ENCODE measurements at places on chromosomes 2 and 18.
A peak's percentile ranks its signal among the peaks of the same experiment; 100 is the strongest.

- DNase-seq, result peak; percentile 63
Measured at GRCh38 chr2:231104115-231104713, 20.6 kb downstream of the HTR2B start.

- DNase-seq, result peak; percentile 88
Measured at GRCh38 chr2:98464772-98465310, 20.2 kb downstream of the INPP4A start.

DNA sequence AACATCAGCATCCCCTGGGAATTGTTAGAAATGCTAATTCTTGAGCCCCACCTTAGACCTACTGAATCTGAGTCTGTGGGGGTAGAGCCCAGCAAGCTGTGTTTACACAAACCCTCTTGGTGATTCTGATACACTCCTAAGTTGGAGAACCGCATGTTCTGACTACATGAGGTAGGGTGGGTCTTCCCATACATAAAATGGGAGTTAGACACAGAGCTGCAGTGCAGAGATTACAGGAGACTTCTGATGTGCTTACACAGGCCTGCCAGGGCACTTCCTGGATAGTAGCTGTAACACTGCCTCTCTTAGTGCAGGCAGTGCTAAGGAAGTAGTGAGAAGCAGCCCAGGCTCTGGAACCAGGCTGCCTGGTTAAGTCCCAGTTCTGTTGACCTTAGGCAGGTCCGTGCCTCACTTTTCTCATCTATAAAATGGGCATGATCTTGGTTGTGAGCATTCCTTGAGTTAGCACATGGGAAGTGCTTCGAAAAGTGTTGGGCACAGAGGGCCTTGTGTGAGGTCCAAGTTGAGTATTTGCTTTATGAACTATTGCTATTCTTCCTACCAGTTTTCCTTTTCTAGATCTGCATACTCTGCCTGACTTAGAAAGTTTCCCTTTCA, 67.3 kb downstream of the GLI2 start:
- no peak for DNase-seq

DNA sequence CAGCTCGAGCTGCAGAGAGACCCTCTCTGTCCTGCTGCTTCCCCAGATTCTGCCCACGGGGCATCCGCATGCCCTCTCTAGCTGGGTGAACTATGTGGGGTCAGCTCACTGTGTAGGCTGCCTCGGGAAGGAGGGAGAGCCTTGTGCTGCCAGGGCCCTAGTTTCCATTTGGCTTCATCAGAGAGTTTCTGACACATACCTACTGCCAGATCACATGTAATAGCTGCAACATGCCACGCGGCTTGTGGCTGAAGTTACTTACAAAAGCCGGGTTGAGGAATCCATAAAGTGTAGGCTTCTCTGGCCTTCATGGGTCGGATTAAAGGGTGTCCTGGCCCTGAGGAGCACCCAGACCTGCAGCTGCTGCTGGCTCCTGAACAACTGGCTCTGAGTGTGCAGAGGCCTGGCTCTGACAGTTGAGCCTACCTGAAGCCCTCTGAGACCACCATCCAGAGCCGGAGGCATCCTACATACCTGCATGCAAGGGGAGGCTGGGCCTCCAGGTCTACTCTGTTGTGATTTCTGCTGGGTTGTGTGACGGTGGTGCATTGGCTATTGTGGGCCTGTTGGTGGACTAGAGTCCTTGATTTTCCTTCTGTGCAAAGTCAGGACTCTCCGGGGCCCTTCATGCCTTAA, 130.0 kb downstream of the SH3RF3 start:
- DNase-seq, result no peak

DNA sequence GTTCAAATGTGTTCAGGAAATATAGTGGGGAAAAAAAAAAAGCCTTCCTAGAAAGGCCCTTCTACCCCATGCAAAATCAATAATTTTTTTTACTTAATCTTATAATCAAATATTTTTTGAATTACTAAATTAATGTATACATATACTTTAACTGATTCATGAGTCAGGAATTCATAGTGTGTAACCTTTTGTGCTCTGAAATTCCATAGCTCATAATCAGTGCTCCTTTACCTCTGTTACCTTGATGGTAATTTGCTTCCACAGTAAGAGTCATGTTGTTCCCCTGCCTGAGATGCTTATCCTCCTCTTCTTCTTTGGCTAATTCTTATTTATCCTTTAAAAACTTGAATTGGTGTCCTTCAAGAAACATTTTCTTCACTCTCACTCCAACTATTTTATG, 414.2 kb downstream of the THSD7B start:
- DNase-seq, result no peak

DNA sequence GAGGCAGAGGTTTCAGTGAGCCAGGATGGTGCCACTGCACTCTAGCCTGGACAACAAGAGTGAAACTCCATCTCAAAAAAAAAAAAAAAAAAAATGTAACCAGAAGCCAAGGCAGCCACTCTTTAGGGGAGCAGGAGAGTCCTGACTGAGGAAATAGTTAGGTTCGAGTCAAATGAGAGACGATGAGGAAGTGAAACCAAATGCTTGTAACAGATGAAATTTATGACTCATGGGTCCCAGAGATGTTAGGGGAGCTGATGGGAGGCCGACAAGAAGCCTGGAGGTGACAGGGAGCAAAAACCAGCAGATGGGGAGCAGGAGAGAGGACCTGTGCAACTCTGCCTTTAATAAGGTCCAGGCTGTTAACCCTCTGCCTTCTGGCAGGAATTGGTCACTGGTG, 756.1 kb upstream of the DDX18 start:
- no peak for DNase-seq

- DNase-seq, result no peak
Measured at GRCh38 chr2:20317197-20317596, 33.4 kb downstream of the PUM2 start.

DNA sequence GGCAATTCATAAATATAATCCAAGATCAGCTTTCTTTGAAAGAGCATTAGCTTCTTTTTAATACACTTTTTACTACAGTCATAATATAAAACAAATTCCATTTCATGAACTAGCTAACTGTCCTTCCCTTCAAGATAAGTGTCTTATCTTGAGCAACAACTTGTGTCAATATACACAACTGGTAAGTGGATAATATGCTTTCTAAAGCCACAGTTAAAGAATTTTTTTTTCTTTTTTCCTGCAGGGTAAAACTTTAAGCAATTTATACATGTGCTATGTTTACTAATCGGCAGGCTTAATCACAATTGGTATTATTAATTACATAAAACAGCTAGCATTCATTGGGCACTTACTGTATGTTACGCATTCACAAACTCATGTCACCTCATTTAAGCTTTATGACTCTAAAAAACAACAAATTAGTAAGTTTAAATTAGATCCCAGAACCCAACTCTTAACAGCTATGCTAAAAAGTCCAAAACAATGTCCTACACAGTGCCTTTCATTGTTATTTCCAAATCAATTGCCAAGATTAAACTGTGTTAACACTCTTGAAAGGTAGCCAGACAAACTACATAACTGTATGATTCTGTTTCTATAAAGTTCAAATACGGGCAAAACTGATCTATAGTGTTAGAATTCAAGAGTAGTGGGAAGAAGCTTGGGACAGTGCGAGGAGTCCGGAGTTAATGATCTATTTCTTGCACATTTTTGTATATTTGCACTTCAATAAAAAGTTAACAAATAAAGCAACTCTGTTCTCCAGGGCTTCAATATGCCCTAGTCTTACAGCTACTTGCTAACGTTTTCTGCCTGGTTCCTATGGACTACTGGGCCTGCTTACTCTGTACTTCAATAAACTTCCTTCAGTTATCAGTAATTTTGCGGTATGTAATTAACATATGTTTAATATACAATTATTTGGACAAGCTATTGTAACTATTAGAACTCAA, 6.0 kb downstream of the TXNL1 start:
- no peak for DNase-seq

DNA sequence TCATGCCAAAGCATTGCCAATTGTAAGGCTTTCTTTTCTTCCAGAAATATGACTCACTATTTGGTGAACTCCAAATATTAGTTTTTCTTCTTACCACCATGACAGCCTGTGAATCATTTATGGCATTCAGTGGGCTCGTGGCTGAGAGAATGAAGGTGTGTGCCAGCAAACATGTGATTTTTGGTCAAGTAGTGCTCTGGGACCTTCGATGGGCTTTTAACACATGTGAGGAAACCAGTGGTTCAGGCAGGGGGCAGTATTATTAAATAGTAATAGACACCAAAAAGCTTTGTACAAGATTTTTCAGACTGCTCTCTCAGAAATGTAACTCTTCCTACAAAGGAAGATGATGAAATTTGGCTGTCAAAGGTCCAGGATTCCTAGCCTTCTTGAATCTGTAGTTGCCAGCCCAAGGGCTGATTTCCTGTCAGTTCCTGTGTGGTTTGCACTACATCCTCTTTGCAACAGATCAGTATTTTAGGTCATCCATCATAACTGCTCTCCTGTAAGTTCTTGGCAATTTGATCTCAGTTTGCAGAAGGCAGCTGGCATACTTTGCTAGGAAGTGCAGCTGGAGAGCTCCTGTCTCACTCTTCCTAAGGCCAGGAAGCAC, 64.3 kb downstream of the BABAM2 start:
- peak; percentile 31 for DNase-seq

DNA sequence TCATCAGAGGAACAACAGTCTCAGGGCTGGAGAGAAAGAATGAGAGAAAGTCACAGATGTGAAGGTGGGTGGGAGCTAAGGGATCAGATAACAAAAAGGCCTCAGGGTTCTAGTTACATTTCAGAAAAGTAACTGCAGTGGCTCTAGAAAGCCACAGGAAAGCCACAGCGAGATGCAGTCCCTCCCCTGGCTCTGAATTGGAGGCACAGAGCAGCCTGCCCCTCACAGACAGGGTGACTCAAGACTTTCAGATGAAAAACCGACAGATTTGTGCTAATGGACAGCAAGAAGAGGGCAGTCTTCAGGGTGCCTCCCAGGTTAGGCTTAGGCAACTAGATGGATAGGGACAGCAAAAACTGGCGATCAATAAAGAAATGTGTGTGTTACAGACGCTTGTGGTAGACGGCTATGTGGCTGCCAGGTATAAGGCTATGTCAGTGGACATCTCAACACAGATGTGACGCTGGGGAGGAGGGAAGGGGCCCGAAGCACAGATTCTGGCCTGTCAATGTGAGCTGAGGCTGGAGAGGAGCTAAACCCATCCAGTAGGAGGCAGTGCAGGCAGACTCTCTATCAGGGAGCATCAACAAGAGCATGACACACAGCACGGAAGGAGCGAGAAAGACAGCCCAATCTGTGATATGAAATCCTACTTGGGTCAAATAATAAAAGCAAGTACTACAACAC, 26.2 kb downstream of the UNC50 start:
- DNase-seq, result peak; percentile 54

GRCh38 chr2:86368161-86368824, 30.9 kb upstream of the REEP1 start:
- peak; percentile 86 for DNase-seq

- no peak for DNase-seq
Measured at GRCh38 chr2:85925216-85925671, 36.5 kb upstream of the ST3GAL5 start.

DNA sequence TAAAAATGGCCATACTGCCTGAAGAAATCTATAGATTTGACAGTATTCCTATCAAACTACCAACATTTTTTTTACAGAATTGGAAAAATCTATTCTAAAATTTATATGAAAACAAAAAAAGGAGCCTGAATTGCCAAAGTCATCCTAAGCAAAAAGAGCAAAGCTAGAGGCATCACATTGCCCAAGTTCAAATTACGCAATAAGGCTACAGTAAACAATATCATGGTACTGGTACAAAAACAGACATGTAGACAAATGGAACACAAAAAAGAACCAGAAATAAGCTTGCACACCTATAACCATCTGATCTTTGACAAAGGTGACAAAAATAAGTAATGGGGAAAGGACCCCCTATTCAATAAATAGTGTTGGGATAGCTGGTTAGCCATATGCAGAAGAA, 50.2 kb upstream of the THSD7B start:
- DNase-seq, result no peak

DNA sequence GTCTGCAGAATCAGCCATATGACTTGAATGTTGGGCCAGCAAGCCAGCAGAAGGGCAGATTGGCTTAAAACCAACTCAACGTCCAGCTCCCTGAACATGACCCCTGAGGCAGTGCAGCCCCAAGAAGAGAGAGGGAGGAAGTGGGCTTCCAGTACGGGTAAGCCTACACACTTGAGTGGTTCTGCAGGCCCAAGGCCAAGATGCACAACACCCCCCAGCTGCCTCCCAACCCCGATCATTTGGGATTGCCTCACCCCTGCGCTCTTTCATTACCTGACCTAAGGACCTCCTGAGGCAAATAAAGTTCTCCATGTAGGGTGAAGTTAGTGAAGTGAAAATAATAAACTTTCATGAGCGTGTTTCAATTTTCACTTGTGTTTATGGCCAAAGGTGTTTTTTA, 536.0 kb downstream of the TNS1 start:
- DNase-seq, result peak; percentile 23

DNA sequence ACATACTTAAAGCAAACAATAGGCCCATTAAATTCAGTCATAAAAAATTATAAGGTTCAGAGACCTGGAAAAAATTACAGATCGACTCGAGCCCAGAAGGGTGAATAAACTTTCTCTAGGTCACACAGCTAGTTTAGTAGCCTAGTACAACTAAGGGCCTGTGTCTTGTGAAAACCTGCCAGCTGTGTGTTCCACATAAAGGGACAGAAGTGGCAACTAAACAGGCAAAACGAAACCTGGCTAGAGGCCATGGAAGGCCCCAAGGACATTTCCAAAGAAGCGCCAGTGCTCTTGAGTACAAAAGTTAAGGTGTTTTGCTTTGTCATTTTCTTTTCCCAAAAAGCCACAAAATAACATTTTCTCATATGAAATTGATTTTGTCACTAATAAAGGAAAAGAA, 164.9 kb downstream of the L3MBTL4 start:
- no peak for DNase-seq

DNA sequence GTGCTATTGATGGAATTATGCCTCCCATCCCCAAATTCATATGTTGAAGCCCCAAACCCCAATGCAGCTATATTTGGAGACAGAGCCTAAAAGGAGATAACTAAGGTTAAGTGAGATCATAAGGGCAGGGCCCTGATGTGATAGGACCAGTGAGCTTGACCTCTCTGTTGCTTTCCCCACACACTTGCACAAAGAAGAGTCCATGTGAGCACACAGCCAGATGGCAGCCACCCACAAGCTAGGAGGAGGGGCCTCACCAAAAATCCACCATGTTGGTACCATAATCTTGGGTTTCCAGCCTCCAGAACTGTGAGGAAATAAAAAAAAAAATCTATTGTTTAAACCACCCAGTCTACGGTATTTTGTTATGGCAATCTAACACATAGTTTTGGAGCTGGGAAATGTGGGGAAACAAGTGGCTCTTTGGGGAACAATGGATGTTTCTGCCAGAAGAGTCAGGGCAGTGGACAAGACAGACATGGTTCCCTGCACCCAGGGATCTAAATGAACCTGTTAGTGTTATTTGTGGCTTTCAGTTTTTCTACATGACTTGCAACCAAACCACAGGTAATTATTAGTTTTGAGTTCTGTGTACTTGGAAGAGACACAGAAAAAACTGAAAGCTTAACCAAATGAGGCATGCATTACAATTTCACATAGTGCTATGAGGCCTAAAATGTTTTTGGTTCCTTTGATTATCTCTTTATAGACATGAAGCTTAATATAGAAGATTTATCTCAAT, 259.1 kb downstream of the LTBP1 start:
- DNase-seq, result no peak

- no peak for DNase-seq
Measured at GRCh38 chr2:73253901-73254300, 19.8 kb downstream of the CCT7 start.

Data from NCI-H82 (cell line).